Cortex of kidney (tissue), 1 donor: ENCODE measurements at places on chromosomes 5 and 9.

GRCh38 chr9:36486933-36487481 is 85.7 kb upstream of the MELK start:
- DNase-seq = no peak

- no peak for DNase-seq
Measured at GRCh38 chr5:21452449-21452848, 1400.7 kb downstream of the CDH12 start.

DNA sequence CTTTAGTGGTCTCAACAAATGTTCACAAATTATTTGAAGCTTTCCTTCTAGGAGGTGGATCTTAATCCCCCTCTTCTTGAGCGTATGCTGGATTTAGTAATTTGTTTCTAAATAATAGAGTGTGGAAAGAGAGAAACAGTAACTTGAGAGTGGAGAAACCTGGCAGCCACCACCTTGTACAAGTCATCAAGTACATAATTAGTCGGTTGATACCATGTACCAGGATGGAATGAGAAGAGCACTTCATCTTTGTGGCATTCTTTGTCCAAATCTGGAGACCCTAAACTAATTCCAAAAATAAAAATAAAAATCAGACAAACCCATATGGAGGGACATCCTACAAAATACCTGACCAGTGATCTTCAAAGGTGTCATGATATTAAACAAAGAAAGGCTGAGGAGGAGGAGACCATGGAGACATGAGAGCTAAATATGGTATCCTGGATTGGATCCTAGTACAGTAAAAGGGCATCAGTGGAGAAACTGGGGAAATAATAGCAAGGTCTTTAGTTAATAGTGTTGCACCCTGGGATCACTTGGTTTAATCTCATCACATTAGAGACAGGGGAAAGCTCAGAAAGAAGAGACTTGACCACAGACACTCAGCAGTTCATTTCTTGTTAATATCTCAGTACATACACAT is 147.9 kb downstream of the ASTN2 start:
- no peak for DNase-seq

DNA sequence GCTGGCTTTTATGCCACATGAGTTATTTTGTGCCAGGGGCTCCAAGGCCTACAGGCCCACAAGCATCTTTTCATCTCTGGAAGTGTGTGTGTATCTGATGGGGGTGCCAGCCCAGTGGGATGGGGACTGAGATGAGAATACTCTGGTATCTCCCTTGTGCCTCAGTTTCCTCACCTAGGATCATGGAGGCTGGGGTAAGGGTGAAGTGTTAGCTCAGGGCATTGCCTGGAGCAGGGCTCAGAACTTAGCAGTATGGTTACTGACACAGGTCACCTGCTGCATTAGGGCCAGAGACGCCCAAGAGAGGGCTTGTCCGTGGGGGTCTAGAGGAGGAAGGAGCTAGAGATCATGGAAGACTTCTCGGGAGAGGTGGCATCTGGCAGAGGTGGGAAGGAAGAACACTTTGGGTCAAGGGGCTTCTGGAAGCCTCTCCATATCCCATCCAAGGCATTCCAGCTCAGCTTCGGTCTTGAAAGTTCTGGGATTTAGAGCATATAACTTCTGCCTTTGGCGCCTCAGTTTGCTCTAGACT is 742 bp upstream of the WNK2 start:
- DNase-seq = no peak

DNA sequence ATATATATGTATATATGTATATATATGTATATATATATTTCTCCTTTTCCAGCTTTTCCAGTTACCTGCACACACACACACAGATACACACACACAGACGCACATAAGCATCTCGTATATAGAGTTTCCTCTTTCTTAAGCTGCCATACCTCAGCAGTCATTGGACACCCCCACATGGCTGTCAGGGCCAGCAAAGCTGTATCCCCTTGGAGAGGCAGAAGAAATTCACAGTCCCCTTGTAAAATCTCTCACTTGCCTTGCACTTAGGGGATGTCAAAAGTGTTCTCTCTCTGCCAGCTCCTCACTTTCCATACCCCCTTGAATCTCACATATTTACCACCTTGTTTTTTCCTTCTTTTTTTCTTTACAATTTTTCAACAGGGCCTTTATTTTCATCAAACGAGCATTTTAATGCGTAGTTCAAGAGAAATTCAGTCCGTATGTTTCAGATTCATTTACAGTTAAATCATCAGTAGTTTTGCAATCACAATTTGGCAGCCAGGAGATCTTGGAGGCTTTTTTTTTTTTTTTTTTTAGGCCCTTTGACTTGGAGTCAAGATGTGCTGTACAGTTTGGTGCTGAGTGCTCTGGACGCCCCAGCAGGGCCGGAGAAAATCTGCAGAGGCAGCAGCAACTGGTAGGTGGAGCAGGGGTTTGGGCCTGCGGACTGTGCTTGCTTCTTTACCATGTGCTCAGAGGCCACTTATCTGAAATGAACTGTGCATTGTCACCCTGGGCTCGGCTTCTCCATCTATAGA is 244.9 kb upstream of the KLF4 start:
- DNase-seq = no peak

GRCh38 chr9:2285416-2286332 is 270.5 kb downstream of the SMARCA2 start:
- no peak for DNase-seq

GRCh38 chr5:118126159-118126558 is 862.2 kb downstream of the DTWD2 start:
- DNase-seq = no peak

DNA sequence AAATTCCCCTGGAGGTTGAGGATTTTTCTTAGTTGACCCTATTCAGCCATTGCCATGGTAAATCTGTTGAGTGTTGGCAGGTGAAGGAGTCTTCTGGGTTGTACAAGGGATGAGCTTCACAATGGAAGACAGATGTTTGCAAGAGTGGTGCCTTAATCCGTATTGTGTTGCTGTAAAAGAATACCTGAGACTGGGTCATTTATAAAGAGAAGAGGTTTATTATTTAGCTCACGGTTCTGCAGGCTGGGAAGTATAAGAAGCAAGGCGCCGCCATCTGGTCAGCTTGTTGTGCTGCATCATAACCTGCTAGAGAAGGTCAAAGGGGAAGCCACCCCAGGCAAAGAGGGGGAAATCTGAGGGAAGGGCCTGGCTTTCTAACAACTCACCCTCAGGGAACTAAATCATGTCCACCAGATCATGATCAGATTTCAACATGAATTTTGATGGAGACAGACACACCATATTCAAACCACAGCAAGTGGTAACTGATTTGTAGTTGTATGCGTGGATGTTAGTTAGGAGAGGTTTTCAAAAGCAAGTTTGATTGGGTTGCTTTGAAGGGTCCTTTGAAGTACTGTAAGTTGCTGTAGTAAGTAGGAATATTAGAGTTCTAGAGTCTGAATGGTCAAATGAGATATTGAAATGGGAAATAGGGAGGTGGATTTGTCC is 2.5 kb downstream of the TNPO1 start:
- DNase-seq = no peak

GRCh38 chr5:146068977-146069779 is 36.2 kb downstream of the PLAC8L1 start:
- DNase-seq = no peak

DNA sequence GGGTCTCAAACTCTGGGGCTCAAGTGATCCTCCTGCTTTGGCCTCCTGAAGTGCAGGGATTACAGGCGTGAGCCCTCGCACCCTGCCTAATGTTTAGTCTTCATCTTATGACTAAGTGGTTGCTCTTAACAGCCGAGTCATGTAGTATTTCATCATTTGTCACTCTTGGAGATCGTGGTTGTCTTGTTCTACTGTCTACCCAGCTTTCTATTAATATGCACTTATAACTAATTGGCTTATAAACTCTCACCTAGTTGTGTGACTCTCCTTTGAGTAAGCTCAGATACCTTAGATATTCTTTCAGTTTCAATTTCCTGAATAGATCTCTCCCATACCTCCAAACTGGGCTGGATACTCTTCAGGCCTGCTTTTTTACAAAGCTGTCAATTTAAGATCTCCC is 19.9 kb downstream of the SLC44A1 start:
- DNase-seq = no peak

DNA sequence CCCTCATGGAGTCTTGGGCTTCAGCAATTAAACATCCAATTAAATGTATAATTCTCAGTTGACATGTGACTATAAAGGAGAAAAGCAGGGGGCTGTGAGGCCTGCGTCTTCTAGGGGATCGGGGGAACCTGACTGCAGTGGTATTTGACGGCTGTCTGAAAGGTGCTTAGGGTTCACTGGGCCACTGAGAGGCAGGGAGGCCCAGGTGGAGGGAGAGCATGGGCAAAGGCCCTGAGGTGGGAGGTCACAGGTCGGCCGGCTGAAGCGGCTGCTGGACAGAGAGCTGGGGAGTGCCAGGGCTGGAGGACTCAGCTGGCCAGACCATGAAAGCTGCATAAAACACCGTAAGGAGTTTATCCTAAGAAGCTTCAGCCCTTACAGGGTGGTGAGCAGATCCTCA is 23.9 kb downstream of the ERGIC1 start:
- DNase-seq = no peak

- DNase-seq = no peak
Measured at GRCh38 chr9:91758491-91758981, 191.5 kb downstream of the ROR2 start.

DNA sequence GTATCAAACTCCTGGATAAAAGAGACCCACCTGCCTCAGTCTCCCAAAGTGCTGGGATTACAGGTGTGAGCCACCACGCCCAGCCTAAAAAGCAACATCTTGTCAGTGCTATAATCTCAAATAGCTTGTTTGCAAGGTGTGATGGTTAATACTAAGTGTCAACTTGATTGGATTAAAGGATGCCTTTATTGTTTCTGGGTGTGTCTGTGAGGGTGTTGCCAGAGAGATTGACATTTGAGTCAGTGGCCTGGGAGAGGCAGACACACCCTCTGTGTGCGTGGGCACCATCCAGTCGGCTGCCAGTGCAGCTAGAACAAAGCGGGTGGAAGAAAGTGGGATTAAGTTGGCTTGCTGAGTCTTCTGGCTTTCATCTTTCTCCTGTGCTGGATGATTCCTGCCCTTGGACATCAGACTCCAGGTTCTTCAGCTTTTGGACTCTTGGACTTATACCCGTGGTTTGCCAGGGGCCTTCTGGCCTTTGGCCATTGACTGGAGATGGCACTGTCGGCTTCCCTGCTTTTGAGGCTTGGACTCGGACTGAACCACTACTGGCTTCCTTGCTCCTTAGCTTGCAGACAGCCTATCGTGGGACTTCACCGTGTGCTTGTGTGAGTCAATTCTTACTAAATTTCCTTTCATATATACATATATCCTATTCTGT is 28.1 kb downstream of the TARS1 start:
- no peak for DNase-seq

DNA sequence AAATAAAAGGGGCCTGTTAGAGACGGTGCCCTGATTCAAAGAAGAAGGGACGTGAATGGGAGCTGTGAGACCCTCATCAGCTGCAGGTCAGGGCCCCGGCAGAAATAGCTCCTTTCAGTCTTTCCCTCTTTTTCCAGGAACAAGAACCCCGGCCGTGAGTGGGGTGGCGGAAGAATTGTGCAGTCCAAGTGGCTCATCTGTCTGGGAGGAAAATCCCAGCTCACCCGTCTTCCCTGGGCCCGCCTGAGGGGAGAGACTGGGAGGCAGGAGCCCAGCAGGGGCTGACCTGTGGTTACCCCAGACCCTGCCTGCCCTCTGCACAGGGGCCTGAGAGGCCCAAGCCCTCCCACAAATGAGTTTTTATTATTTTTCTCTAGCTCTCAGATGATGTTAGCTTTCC is 24.8 kb upstream of the CSF1R start:
- no peak for DNase-seq

GRCh38 chr5:73827106-73827450 is 201.1 kb downstream of the ARHGEF28 start:
- DNase-seq = no peak

- DNase-seq = no peak
Measured at GRCh38 chr5:118604106-118604505, 384.2 kb downstream of the DTWD2 start.

- no peak for DNase-seq
Measured at GRCh38 chr9:77829420-77829819, 181.3 kb upstream of the GNA14 start.

- no peak for DNase-seq
Measured at GRCh38 chr9:22046243-22046885, 37.3 kb upstream of the CDKN2B start.

GRCh38 chr5:54013556-54014194 is 296.7 kb downstream of the ARL15 start:
- DNase-seq = no peak

DNA sequence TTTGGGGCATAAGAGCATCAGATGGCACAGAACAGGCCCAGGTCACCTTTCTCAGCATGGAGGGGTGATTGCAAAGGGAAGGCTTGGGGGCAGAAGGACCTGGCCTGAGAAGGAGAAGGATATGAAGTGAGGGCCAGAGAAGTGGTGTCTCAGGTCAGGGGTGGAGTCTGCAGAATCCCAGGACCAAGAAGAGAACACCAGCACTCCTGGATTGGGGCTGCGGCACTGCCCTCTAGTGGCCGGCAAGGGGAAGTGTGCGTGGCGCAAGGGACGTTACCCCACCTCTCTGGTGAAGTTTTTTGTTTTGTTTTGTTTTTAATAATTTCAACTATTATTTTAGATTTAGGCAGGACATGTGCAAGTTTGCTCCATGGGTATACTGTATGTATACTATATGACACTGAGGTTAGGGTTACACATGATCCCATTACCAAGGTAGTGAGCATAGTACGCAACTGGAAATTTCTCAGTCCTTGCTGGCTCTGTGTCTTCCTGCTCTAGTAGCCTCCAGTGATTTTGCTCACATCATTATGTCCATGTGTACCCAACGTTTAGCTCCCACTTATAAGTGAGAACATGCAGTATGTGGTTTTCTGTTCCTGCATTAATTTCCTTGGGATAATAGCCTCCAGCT is 1548.6 kb downstream of the EFNA5 start:
- no peak for DNase-seq

DNA sequence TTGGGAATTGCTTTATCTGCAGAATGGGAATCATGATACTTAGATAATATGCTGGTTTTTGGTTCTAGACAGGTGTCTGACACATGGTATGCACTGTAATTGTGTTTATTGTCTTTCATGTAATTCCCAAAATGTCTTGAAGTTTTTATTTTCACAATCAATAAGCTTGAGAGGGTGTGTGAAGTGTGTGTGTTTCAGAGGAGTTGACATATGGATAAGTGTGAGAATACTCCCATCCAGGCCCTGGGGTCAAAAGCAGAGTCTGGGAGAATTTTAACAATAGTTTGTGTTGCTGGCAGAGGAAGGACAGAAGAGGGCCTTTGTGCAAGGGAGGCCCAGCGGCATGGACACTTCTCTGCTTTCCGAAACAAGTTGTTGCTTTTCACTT is 8.4 kb downstream of the PRDM6 start:
- DNase-seq = no peak

- DNase-seq = no peak
Measured at GRCh38 chr5:159705948-159706347, 210.3 kb upstream of the ADRA1B start.

- no peak for DNase-seq
Measured at GRCh38 chr9:21679432-21679831, 123.0 kb upstream of the MTAP start.

GRCh38 chr5:109003928-109004327 is 256.2 kb downstream of the FER start:
- no peak for DNase-seq

- DNase-seq = no peak
Measured at GRCh38 chr9:69076550-69076949, 41.0 kb downstream of the FXN start.
